ENCODE measurements at places on chromosomes 5 and 9.

- no peak for DNase-seq
These were observed 200.5 kb upstream of the ACTBL2 start for GRCh38 chr5:57683036-57683630.

DNA sequence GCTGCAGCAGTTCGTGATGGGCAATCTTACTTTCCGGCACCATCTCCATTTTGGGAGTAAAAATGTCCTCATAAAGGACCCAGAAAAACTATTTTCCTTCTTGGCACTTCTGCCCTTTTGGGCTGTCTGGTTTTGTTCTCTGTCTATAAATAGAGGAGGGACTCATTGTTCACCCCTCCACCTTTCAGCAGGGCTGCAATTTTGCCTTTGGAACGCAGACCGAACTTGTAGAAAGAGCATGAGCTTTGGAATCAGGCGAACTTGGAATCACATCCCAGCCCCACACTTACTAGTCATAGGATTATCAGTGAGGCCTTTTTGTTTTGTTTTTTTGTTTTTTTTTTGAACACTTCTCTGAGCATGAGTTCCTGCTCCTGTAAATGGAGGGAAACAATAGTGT is 178.1 kb upstream of the IL12B start:
- DNase-seq: no peak

DNA sequence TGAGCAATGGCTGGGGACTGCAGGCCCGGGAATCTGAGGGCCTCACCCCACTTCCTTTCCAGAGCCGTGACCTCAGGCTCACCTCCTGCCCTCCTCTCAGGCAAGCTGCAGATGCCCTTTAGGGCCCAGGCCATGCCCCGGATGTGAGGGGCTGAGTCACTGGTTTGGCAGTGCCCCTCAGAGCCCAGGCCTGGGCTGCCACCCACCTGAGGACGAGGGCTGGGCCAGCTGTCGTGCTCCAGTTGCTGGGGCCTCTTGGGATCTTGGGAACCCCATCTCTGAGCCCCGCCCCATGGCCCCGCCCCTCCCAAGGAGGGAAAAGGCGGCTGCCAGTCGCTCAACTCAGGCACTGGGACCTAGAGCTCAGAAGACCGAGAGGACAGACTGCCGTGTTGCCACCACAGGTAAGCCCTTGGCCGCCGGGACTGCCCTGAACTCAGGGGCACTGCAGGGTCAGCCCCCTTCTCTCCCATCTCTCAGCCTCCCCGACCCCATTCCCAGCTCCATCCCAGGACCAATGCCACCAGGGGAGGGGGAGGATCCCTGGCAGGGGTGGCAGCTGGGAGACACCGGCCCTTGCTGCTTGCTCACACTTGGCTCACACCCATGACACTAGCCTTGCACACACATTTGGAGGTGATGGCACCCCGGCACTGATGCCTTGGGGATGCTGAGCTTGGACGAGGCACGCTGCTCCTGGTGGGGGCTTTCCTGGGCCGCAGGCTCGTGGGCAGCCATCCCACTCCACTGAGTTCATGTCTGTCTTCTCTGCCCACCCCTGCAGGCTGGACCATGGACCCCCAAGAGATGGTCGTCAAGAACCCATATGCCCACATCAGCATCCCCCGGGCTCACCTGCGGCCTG is at the start of gene CYSRT1:
Gene CYSRT1, plus strand, starts transcription at position 345 of the 865 bp plus-strand sequence. Its CDS starts 448 bp downstream, at position 793.
- DNase-seq: no peak

DNA sequence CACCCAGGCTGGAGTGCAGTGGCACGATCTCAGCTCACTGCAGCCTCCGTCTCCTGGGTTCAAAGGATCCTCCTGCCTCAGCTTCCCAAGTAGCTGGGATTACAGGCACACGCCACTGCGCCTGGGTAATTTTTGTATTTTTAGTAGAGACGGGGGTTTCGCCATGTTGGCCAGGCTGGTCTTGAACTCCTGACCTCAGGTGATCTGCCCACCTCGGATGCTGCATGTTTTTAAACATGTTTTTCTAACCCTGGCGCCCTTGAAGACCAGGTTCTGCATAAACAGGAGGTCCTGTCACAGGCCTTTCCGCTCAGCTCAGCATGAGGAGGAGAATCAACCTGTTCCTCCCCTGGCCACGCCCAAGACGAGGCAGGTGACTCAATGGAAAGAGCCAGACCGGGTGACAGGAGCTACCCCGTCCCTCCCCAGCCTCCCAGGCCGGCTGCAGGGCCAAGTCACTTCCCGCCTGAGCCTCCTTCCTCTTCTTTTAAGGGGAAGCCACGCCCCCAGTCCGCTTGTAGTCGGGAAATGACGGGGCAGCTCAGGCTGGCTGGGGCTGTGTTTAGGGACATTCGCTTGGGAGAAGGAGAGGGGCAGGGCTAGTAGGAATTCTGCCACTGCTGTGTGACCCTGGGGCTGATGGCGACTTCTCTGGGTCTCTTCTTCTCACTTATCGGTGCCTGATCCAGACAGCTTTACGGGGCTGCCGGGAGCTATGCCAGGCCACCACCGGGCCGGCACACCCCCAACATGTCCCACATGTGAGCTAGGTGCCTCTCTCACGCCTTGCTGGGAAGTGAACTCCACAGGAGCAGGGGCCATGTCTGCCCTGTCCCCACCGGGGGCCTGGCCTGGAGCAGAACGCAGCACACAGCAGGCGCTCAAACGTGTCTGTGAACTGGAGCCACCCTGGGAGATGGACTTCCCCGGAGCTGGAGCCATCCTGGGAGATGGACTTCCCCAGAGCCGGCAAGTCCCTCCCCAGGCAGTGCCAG is 6.1 kb downstream of the NOTCH1 start:
- no peak for DNase-seq

- no peak for DNase-seq
These were observed 15.7 kb downstream of the USP20 start for GRCh38 chr9:129850821-129851550.

- DNase-seq: no peak
These were observed 995 bp upstream of the MSMP start for GRCh38 chr9:35755071-35755470.

DNA sequence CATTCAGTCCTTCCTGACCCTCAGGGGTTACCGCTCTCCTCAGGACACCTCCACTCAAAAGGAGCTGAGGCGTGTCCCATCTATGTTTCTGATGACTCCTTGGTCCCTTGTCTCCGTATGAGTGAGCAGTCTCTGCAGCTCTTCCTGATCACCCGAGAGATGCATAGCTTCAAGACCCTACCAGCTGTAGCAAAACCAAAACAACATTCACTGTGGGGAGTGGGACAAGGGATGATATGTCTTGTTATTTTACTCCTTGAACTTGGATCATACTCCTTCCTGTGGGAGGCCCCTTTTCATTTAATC is 14.4 kb downstream of the GLDC start:
- no peak for DNase-seq

DNA sequence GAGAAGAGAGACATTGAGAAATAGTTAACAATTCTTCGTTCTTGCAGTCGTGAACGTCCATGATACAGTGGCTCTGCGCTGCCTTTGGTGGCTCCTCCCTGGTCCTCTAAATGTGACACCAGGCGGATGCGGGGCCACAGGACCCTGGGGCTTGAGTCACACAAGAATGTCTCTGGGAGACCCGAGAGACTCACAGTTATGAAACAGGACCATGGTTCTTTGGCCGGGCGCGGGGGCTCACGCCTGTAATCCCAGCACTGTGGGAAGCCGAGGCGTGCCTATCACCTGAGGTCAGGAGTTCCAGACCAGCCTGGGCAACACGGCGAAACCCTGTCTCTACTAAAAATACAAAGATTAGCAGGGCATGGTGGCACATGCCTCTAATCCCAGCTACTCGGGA is 767 bp upstream of the ZDHHC11 start:
- DNase-seq: no peak

- no peak for DNase-seq
These were observed 8.8 kb upstream of the TBC1D9B start for GRCh38 chr5:179916523-179916922.

- DNase-seq: no peak
These were observed 49.9 kb upstream of the CTSL start for GRCh38 chr9:87675906-87676515.

GRCh38 chr5:94784536-94785505 is 166.4 kb downstream of the SLF1 start:
- DNase-seq: no peak

DNA sequence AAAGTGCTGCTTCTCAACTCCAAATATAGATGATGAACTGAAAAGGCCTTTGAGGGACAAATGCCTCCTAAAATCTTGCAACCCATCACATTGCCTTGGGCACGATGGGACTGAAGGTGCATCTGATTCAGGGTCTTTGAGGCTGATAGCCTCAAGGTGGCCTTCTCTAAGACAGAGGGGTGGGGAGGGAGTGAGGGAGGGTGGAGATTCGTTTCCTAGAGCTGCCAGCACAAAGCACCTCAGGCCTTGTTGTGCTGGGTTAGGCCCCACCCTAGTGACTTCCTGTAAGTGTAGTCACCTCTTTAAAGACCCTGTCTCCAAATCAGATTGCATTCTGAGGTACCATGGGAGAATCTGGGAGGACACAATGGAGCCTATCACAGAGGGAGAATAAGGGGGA is 57.1 kb downstream of the BARX1 start:
- no peak for DNase-seq
